Astrocyte of the hippocampus (primary cell): ENCODE measurements at places on chromosomes 4 and X.

DNA sequence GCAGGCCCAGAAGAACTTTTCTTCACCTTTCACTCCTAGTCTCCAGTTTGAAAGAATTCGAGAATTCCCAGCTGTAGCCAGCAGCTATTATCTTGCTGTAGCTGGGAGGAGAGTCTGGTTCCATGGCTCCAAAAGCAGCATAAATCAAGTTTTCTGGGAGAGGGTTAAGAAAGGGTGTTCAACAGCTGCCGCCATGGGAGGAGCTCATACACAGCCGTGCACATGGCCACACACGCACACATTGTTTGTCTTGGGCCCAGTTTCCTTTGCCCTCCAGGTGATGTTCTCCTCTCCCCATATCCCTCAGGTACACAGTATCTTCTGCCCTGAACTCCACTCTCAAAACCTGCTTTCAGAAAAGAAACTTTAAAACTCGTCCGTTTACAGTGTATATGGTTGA lies 4.1 kb upstream of the GPC3 start:
- no peak for DNase-seq

- DNase-seq = no peak
These were observed 15.9 kb downstream of the RTL9 start for GRCh38 chrX:110374559-110374958.

GRCh38 chrX:15146515-15146914 lies 123.4 kb downstream of the ASB9 start:
- DNase-seq = no peak

- peak; percentile 91 for DNase-seq
These were observed 20.0 kb downstream of the CFAP97 start for GRCh38 chr4:185183622-185184281.

GRCh38 chrX:100297728-100298127 lies 112.3 kb downstream of the PCDH19 start:
- no peak for DNase-seq

- DNase-seq = no peak
These were observed 155.2 kb upstream of the MSX1 start for GRCh38 chr4:4704267-4704666.

- no peak for DNase-seq
These were observed 54.1 kb downstream of the PAGE2 start for GRCh38 chrX:55142919-55143310.

DNA sequence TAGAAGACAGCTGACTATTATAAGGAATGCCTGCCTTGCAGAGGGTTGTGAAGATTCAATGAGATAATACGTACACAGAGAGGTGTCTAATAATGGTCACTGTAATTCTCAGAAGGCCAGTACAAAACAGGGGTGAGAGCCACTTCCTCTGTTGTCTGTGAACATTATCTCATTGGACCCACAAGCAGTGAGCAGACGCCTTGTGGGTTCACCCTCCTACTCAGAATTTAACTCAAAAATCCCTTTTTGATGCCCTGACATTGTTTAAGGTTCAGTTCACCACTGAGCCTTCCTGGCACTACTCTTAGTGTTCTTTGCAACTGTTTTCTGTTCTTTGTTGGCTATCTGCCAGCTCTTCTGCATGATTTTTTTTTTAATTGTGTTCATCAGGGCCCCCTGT lies 467.4 kb downstream of the BCOR start:
- DNase-seq = no peak

DNA sequence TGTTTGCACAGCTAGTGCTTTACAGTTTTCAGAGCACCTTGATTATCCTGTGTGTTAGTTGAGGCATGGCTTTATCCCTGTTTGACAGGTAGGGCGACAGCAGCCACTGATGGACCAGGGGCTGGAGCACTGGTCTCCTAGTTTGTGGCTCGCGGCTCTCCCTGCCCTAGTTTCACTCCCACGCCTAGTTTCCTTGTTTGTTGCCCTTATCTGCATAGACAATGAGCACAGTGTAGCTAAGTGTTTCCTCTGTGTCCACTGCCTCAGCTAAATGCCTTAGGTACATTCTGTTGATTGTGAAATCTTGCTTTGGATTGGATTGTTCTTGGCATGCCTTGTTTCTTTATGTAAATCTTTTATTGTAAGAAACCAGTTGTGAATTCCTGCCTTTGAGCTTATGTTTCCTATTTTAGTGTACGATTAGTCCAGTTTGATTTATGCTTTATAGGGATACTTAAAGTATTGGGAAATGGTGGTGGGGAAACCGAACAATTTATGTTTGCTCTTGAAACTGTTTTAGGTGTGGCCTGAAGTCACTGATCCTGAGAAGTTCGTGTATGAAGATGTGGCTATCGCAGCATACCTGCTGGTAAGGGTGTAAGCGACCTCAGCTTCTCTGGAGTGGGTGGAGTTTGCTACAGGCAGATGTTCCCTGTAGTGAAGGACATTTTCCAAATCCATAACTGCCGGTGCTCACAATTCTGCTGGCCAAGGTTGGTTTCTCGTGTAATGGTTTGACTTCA lies 11.0 kb downstream of the TRMT44 start:
- no peak for DNase-seq

DNA sequence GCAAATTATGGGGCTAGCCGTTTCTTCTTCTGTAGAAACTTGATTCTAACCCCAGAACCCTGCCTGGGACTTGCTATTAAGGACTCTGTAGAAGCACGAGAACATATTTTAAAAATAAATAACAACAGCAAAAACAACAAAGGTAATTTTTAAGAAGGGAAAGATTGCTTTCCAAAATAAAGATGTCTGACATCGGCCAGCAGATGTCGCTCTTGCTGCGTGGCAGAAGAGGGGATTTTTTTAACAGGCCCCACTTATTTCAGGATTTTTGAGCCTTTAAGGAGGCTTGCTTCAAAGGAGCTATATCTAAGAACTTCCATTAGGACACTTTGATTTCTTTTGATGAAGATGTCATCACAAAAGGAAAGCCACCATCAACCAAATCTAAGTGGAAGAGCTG lies 62.8 kb upstream of the EGFL6 start:
- DNase-seq = peak; percentile 67

- no peak for DNase-seq
These were observed 117.8 kb upstream of the NKX1-1 start for GRCh38 chr4:1523907-1524636.

- DNase-seq = no peak
These were observed 247.1 kb upstream of the ETNPPL start for GRCh38 chr4:109009909-109010308.

- no peak for DNase-seq
These were observed 142.4 kb downstream of the TMEM164 start for GRCh38 chrX:110145311-110145710.

DNA sequence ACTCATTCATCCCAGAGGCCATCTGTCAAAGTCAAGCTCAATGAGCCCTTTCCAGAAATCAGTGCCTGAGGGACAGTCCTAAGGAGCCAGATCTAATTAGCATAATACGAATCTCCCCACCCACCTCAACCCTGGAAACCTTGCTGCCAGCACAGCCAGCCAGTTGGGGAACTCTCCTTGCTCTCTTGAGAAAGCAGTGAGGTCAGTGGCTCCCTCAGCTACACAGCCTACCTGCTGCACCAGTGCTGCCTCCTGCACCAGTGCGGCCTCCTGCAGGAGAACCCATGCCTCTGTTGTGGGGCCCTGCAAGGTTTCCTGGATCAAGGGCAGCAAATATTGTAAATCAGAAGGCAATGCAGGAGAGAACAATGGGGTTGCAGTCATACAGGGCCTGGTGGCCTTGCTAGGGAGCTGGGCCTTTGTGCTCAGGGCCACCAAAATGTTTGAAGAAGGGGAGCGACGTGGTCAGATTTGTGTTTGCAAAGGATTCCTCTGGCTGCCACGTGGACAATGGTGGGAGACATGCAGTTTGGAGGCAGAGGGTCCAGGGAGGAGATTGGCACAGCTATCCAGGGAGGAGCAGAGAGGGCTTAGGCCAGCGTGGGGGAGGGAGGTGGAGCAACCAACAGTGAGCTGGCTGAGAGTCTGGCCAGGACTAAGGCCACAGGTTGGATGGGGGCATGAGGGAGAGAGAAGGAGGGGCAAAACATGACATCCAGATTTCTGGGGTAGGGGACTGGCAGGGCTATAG lies 124.3 kb upstream of the MAMLD1 start:
- DNase-seq = no peak

GRCh38 chrX:120242813-120243212 lies 7.8 kb upstream of the ZBTB33 start:
- DNase-seq = no peak

DNA sequence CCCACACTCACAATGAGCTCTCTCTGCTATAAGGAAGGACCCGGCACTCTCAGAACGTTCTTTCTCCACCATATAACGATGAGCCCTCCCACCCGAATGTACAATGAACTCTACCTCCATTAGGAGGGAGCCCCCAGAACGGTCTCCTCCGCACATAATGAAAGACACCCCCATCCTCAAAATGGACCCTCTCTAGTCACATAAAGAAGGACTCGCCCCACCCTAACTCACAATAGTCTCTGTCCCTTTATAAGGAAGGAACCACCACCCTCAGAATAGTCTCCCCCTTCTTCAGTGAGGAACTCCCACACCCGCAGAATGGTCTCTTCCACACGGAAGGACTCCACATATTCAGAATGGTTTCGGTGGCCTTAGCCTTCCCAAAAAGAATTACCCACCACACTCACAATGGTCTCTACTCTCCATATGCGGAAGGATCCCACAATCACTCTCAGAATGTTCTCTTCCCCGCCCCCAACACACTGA lies 477 bp downstream of the SLC35A2 start:
- no peak for DNase-seq

DNA sequence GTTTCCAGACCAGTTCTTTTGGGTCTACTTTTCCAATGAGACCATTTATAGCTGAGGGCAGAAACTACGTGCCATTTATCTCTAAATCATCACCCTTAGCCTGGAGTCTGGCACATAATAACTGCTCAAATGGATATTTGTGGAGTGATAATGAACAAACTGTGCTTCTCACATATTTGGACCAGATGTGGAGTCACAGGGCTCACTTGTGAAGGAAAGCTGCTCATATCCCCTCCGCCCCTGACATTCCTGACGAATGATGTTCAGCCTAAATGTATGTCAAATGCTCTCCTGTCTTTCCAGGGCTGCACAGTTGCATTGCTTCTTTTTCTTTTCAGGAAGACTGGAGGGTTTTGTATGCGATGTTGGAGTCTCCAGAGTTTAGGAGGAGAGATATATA lies 110.1 kb downstream of the GBA3 start:
- DNase-seq = no peak

DNA sequence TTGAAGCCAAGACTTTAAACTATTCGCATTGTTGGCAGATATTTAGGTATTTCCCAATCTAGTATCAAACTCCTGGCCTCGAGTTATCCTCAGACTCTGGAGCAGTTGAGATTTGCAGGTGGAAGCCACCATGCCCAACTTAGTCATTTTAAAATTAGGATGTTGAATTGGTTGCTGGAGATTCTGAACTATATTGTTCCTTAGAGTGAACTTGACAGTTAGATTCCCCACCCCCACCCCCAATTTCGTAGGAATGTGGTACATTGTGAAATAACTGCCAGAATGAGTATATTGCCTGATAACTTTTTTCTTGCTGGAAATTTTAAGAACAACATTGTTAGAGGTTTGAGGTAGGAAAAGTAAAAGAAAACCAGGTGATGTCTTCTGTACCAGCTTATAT lies 2.3 kb downstream of the NOCT start:
- DNase-seq = no peak

GRCh38 chr4:7831330-7831729 lies 108.3 kb downstream of the AFAP1 start:
- DNase-seq = no peak

DNA sequence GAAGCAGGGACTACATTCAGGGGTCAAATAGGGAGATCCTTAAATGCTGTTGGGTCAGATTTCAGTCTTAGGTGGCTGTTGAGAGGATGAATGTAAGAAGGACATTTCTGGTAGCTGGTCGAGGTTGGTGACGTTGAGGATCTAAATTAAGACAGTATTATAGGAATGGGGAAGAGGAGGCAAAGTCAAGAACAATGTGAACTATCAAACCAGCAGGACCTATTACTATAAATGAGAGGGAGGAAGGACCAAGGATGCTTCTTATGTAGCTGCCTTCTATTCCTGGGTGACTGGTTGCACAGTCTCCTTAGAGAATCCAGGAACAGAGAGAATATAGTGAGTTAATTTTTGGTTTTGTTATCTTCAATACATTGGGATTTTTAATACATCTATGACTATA lies 118.5 kb upstream of the BMPR1B start:
- no peak for DNase-seq

DNA sequence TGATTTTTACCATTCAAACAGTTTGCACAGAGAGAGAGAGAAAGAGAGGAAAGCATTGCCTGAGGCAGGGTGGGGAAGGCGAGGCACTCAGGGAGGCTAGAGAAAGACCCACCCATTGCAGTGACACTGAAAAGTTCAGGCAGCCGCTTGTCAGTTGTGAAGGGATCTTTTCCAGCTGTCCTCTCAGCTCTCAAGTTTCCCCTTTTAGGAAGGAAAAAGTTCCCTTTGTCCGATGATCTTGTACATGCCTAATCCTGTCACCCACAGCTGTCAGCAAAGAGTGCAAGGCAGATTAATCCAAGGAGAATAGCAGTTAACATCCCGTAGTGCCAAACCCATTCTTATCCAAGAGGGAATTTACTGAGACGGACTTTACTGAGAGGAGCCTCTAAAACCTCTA lies 255.0 kb downstream of the MAGEB5 start:
- no peak for DNase-seq

- peak; percentile 22 for DNase-seq
These were observed 328.8 kb downstream of the ADAM29 start for GRCh38 chr4:175246941-175247340.

DNA sequence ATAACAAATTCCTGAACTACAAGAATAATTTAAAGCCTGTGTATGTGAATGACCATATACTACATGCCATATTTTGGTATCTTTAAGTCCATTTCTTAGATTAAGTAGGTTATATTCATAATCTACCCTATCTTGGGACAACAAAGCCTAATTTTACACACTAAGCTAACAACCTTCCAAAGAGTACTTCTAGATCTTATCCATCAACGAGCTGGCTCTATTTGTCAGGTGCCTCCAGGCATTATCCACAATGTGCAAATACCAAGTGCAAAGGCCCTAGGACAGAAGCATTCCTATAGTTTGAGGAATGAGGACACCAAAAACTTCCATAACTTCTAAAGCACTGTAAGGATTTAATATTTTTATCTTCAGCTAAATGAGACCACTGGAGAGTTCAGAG lies 3.5 kb downstream of the SLBP start:
- no peak for DNase-seq

GRCh38 chr4:67853336-67853735 lies 30.5 kb downstream of the TMPRSS11D start:
- DNase-seq = no peak

- no peak for DNase-seq
These were observed 828.3 kb downstream of the TECRL start for GRCh38 chr4:63580796-63581475.

GRCh38 chrX:23861215-23861896 lies 46.4 kb downstream of the APOO start:
- DNase-seq = no peak

DNA sequence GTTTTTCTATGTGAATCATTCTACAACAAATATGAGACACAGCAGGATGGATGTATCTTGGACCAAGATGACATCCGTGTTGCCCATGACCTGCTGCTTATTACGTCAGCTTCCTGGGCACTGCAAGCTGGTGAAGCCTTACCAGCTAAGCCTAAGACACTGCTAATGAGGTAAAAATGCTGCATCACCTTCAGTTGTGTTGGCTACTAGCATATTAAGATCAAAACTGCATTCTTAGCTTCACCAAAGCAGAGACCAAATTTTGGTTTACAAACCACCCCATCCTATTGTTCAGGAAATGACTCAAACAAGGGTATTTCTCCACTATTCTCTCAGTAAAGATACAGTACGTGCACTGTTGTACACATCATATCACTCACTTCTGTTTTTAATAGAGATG lies 50.3 kb downstream of the MAML3 start:
- DNase-seq = no peak

- peak; percentile 61 for DNase-seq
These were observed 574.3 kb upstream of the DIPK2B start for GRCh38 chrX:45774961-45775360.
